ENCODE measurements at places on chromosomes 11 and 22.

DNA sequence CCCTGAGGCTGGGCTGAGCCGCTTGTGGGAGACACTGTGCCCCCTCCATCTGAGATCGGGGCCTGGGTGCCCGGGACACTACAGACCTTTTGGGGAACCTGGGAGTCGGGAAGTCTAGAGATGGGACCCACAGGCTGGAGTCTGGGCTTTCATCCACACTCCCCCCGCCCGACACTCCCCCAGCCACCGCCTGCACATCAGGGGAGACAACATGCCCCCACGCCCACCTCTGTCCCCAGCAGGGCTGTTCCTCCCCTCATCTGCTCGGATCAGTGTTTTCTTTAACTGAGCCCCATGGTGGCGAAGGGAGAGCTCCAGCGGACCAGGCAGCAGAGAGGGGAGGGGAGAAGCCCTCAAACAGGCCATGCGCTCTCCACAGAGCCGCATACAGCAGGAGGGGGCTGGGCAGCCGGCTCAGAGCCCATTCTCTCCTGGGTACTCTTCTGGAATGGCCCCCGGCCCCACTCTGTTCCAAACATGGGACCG is 174.7 kb downstream of the IGLL1 start:
- DNase-seq = no peak

DNA sequence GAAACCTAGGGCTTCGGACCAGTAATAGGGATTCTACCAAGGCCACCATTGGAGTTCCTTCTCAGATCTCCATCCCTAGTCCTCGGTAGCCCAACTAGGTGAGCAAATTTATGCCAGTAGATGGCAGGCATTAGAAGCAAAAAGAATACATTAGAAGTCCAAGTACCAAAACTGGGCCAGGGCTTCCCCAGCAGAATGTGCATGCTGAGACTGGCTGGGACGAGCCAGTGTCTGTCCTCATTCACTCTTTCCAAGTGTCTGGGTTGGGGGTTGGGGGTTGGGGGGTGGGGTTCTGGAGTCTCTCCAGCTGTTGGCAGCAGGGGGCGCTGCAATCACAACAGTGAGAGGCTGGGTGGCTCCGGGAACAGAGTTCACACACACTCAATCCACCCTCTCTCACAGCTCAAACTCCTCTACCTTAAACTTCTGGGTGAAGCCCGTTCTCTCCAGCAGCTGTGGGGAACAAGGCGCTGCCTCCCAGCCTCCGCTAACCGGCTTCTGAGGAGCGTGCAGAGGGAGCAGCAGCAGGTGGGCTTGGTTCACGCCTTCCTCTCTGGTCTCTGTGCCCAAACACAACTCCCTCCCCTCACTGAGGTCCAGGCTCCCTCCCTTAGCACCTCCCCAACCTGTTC is 57.5 kb downstream of the BTG4 start:
- DNase-seq = peak; percentile 77

DNA sequence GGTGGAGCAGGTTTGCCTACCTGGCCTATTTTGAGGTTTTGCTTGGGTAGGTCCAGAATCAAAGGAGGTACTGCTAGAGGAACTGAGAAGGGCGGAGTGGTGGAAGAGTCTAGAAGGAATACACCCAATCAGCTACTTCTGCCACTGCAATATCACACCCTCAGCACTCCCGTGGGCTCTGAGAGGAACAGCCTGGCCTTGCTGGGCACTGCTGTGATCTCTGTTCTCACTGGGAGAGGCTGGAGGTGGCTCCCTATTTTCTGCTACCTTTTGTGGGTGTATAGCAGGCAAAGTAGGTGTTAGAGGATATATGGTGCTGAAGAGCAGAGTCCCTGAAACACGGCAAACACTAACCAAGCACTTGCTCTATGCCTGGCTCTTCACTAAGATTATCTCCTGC is 25.0 kb upstream of the IGSF22 start:
- no peak for DNase-seq

DNA sequence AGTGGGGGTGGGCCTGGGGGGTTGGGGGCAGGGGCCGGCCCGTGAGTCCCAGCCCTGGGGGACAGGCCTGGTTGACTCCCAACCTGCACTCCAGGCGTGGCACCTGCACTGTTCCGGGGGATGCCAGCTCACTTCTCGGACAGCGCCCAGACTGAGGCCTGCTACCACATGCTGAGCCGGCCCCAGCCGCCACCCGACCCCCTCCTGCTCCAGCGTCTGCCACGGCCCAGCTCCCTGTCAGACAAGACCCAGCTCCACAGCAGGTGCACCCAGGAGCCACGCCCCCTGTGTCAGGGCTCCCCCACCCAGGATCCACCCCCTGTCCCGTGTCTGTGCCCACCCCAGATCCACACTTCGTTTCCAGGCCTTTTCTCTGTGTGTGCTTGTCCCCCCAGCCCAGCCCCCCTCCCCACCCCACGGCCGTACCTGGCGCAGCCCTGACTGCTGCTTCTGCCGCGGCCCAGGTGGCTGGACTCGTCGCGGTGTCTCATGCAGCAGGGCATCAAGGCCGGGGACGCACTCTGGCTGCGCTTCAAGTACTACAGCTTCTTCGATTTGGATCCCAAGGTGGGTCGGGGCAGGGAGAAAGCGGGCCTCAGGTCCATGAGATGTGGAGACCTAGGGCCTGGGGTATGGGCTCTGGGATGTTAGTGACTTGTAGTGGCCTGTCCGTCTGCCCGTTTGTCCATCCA is 4.8 kb downstream of the FERMT3 start:
- no peak for DNase-seq

DNA sequence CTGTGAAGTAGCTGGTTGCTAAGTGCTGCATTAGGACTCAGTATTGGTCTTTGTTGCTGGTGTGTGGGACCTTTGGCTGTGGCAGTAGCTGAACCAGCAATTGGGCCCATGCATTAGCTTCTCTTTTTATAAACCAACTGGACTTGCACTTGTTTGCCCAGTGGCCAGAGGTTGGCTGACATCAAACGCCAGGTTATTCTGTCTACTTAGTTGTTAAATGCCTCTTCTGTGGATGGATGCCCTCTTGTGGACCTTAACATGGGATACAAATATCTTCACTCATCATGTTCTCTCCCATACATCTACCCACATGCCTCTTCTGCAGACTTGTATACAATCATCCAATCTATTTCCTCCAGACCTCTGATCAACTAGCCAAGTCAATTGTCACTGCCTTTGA is 26.4 kb upstream of the ARHGAP20 start:
- DNase-seq = no peak

GRCh38 chr11:81829976-81830375 is 903.7 kb downstream of the FAM181B start:
- no peak for DNase-seq

GRCh38 chr22:35834061-35834460 is 116.4 kb downstream of the APOL5 start:
- no peak for DNase-seq

Measured in GM13976 (cell line).